Muscle of leg (tissue), 16 donors: ENCODE measurements at places on chromosomes 6 and 20. TPM values are rescaled to one million over a fixed set of nuclear protein-coding genes. Genes with fewer than 3 reads are reported as not detected.

Gene WFDC12
- polyA plus RNA-seq, result not detected

Gene OR14J1
- polyA plus RNA-seq, result not detected

Gene CCN6
- polyA plus RNA-seq, result 0.09 TPM

Gene BTNL2
- polyA plus RNA-seq, result 0.36 TPM

Gene PRPH2
- 4.3 TPM for polyA plus RNA-seq

Gene C20orf141
- polyA plus RNA-seq, result not detected

DNA sequence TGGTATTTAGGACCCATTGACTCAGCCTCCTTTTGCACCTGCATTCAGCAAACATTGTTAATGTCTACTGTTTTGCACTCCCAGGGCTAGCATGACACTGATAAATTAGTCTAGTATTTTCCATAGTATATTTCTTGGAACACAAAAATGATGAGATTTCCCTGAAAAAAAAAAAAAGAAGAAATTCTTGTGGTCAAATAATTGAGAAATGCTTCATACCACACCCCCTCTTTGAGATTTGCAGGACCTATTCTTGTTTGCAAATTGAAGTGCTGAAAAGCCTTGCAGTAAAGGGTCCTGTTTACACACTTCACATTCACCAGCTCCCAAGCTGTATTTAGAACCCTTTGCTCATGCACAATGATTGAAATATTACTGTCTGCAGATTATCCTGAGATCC is 36.3 kb upstream of the CLIC5 start:
- DNase-seq, result no peak

DNA sequence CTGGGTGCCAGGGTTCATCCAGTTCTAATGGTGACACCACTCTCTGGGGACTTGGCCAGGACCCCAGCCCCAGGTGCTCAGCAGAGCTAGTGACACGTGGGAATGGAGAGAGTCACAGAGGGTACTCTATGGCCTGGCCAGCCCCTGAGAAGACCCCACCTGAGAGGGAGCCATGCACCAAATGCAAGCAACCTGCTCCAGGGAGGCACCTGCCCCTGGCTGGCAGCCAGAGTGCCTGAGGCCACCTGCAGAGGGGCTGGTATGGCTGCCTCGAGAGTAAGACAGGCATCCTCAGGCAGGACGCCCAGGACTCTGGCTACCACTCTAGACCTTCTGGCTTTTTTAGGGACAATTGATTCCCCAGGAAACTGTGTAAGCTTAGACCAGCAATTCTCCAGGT is 38.6 kb upstream of the CST7 start:
- DNase-seq, result no peak

GRCh38 chr6:125564941-125565340 is 184.5 kb upstream of the HEY2 start:
- DNase-seq, result no peak

DNA sequence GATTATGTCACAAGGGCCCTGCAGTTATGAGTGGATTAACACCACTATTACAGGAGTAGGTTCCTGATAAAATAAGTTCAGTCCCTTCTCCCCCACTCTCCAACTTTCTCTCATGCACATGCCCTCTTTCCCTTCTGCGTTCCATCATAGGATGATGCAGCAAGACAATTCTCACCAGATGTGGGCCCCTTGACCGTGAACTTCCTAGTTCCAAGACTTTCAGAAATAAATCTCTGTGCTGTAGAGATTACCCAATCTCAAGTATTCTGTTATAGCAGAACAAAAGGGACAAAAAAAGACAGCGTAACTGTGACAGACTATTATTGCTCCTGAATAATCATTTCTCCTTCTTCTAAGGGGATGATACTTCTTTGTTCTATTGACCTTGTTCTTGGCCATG is 33.8 kb upstream of the TMEM244 start:
- peak; percentile 24 for DNase-seq

GRCh38 chr6:156804402-156804801 is 27.2 kb downstream of the ARID1B start:
- DNase-seq, result no peak

- no peak for DNase-seq
Observed at GRCh38 chr6:25053875-25054371, 118.2 kb upstream of the RIPOR2 start.

DNA sequence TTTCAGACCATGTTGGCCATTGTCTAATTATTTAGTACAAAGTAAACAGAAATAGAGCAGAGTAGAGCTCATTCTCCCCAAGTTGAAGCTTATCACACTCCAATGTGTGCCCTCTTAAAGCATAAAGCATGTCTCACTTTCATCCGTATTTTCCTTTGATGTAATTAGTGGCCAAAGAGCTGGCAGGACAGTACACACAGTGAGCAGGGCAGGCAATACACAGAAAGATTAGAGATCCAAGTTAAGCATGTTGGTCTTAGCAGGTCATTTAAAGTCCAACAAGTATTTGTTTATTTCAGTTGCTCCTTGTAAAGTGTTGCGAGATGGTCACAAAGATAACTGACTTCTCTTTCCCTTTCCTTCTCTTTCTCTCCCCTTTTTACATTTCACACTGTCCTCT is 47.2 kb downstream of the RFX6 start:
- DNase-seq, result no peak

GRCh38 chr6:16471222-16471909 is 233.0 kb downstream of the GMPR start:
- DNase-seq, result no peak

GRCh38 chr6:7218406-7218988 is 94.5 kb downstream of the SSR1 start:
- no peak for DNase-seq

DNA sequence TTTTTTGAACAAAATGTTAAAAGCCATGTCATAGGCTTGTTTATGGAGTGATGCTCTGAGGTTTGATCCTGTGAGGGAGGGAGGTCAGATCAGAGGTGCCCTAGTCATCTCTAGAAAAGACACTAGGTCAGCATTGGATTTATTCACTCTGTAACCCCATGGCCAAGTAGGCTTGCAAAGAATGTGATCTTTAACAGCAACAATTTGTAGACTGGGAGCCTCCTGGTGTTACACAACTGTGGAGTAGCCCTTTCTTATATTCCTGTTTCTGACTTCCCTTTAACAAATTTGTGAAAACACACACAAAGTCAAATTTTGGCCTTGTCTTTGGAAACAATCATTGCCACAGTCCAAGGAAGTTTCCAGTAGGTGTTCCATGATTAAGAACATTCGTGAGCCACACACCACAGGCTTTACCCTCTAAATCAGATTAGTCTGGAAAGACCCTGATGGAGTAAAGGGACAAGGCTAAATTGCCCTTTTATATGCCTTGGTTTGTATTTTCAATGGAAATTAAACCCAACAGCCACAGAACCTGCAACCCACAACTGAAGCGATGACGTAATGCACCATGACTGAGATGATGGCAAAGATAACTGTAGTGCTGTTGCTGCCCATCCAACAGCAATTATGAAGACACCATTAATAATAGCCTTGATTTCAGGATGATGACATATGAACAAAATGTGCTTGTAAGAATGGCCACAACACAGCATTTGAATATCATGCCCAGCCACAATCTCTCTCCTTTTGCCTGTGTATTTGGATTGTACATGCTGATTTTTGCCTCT is 22.1 kb downstream of the SCP2D1 start:
- DNase-seq, result no peak

GRCh38 chr6:14626556-14626955 is 509.0 kb downstream of the CD83 start:
- DNase-seq, result no peak

DNA sequence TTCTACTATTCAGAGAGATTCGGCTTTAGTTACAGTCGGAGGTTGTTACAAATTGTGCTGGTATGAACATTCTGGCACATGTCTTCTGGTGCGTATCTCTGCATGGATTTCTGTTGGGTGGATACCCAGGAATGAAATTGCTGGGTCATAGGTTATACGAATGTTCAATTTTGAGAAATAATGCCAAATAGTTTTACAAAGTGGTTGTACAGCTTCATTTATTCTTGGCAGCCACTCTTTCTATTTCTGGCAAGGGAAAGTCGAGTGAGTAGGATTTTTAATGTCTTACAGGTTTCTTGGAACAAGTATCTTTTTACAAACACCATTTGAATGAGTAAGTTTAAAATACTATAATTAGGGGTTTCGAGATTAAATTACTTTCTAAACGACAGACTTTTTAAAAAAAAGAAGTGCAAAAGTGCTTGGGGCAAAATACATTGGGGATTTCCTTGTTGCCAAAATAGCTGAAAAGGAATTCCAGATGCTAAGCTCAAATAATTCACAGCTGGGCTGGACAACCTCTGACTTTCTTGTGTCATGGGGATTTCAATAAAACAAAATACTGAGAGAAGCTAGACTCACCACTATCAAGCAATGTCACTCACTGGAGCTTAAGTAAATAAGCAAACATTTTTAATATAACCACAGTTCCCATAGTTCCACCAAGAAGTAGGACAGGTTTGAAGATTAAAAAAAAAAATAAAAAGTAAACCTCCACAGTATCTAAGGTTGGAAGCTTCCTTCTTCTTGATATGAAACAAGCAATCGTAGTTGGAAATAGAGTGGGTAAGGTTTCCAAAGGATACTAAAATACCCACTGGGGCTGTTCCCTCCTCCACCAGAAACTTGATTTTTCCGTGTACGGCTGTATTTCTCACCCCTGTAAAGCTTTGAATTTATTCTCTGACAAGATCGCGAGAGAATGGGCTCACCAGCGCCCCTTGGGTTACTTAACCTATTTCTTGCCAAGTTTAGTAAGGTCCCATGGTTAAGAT is 21.6 kb upstream of the GFOD1 start:
- DNase-seq, result peak; percentile 97

DNA sequence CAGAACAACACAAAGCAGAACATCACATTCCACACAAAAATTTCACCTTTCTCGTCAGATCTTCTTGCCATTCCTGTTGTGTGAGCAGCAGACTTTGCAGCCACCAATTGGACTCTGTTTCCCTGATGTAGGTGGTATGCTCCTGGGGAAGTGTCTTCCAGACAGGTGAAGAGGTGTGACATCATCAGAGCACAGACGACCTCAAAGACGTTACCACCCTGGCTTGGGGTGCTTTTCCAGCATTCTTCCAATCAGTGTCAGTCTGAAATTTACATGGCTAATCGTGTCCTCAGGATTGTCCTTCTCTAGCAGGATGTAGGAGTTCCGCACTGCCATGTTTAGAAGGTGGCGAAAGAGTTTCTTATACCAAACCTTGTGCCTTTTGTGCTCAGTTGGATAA is 31.6 kb upstream of the RIMS4 start:
- DNase-seq, result no peak

DNA sequence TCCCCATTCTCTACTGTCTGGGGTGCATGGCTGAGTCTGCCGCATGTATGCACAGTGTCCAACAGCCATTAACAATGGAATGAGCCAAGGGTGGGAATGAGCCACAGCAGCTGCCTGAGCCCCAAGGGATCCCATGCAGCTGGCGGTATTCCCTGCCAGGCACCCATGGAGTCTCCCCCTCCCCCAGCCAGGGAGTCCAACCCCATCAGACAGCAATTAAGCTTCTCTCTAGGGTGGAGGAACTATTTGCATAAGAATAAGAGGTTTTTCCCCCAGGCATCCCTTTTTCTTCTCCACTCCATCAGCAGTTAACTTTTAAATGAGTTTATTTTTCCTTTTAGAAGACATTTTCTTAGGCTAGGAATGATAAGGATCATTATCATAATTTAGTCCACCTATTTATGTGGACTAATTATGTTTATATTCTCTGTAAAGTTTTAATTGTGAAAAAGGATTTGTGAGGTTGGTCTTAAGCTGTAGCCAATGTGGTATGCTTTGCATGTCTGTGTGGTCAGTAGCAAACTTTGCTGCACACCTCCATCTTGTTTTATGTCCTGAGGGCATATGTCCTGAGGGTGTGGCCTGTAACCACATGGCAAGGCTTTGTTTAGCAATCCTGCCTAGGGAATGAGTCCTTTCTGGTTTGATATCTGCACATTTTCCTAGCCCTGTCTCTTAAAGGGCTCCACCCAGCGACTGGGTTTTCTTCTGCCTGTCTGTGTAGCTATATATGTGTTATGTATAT is 158.9 kb upstream of the OLIG3 start:
- no peak for DNase-seq

GRCh38 chr6:26382121-26382520 is 787 bp upstream of the BTN2A2 start:
- no peak for DNase-seq

- no peak for DNase-seq
Observed at GRCh38 chr6:3162067-3162497, 4.7 kb upstream of the TUBB2A start.
